Upper lobe of left lung (tissue), 6 donors: ENCODE measurements at places on chromosomes 11 and 22. TPM values are rescaled to one million over a fixed set of nuclear protein-coding genes. Genes with fewer than 3 reads are reported as not detected.
A peak's percentile ranks its signal among the peaks of the same experiment; 100 is the strongest.

DNA sequence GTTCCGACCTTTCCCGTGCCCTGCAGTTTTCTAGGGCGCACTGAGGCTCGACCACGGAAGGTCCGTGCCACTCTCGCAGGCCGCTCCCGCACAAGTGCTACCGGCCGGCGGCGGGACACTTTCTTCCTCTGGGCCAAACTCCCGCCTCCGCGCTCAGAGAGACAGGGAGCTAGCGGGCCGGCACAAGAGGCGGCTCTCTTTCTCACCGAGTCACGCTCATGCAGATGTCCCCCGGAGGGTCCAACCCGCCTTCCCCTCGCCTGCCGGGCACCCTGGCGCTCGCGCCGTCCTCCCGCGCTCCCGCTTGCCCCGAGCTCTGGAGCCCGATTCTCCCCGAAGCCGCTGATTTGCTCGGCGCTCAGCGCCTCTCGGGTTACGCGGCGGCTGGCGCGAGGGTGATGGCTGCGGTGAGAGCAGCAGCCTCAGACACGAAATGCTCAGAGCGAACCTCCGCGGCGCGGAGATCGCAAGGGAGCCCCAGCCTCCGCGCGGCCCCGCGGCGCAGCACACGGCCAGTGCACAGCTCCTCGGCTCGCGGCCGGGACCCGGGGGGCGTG is 1.0 kb downstream of the LMO1 start:
- peak; percentile 89 for DNase-seq

Gene DDIAS
- 5.0 TPM for total RNA-seq

DNA sequence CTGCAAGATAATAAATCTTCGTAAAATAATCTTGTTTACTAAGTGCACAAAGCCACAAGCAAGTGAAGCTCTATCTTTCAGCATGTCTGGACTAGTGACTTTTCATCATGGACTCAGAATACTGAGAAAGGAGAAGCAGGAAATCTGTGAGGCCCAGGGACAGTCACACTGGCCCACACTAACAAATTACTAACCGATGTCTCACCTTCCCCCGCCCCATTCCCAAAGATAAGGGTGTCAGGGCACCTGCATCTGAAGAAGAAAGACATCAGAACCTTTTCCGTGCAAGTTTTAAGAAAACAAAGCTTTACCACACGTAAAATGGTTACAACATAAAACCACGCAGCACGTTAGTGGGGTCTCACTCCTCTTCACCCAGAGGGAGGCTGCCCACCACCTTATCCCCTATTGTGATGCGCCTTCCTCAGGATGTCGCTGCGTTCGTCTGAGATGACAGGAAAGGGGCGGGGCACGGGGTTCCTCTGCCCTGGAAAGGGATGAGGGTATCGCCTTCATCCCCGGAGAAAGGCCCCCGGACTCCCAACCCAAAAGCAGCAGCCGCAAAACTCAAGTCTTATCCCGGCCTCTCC is 616 bp downstream of the BTBD10 start:
- DNase-seq, result no peak

Gene TNKS1BP1
- 322 TPM for total RNA-seq

DNA sequence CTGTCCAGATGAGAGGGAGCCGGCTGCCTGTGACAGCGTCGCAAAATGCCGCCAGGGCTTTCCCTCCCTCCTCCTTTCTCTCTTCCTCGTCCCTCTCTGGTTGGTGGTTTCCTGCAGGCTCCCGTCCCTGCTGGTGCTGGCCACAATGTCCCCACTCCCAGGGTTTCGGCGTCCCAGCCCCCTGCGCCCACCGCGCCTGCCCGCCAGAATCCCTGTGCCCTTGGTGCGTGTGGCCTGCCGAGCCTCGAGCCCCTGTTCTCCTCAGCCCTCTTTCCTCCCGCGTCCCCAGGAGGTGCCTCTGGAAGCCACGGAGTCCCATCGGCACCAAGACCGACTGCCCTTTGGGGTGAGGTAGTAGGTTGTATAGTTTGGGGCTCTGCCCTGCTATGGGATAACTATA is 37.9 kb upstream of the PPARA start:
- DNase-seq, result peak; percentile 83

- DNase-seq, result peak; percentile 38
Observed at GRCh38 chr11:128879817-128880216, 11.3 kb upstream of the KCNJ5 start.

Gene HEPN1
- total RNA-seq, result not detected

- no peak for DNase-seq
Observed at GRCh38 chr22:37260901-37261336, 16.9 kb upstream of the RAC2 start.

Gene SYT12
- 0.14 TPM for total RNA-seq

Gene SCGB1D2
- total RNA-seq, result not detected

GRCh38 chr11:34502949-34503348 is 10.6 kb downstream of the ELF5 start:
- no peak for DNase-seq

Gene CDON
- 13.7 TPM for total RNA-seq

GRCh38 chr11:77107950-77108349 is 5.3 kb downstream of the OMP start:
- no peak for DNase-seq

GRCh38 chr11:118338637-118339061 is 3.9 kb downstream of the CD3D start:
- DNase-seq, result peak; percentile 63

GRCh38 chr11:74316772-74317505 is 5.5 kb upstream of the P4HA3 start:
- no peak for DNase-seq

Gene LDHA
- 417 TPM for total RNA-seq

Gene SNX32
- total RNA-seq, result 0.69 TPM

Gene PKDREJ
- total RNA-seq, result not detected

- peak; percentile 85 for DNase-seq
Observed at GRCh38 chr11:628056-628455, 1.1 kb upstream of the SCT start.

- peak; percentile 63 for DNase-seq
Observed at GRCh38 chr22:48636746-48637145, 1190.9 kb downstream of the BRD1 start.

- DNase-seq, result no peak
Observed at GRCh38 chr11:86741839-86742805, 58.2 kb upstream of the PRSS23 start.

GRCh38 chr11:121131656-121132055 is 30.6 kb downstream of the TECTA start:
- DNase-seq, result no peak

- no peak for DNase-seq
Observed at GRCh38 chr22:40595497-40596234, 40.9 kb downstream of the MRTFA start.

DNA sequence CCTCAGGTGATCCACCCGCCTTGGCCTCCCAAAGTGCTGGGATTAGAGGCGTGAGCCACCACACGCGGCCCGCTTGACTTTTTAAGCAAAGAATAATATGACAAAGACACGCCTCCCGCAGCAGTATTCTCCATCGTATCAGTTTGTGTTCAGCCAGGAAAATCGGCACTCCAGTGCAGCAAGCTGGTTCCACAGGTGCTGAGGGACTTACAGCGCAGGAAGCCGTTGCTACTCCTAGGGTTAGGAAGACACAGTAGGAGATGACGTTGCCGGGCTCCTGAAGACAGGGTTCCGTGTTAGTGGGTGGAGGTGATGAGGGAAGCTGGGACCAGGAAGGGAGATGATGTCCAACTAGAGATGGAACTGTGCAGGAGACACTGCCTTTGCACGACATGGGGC is 65.8 kb upstream of the CECR2 start:
- no peak for DNase-seq

Gene KRTAP5-9
- total RNA-seq, result 0.24 TPM

Gene TTC36
- 9.4 TPM for total RNA-seq

GRCh38 chr11:122023614-122024250 is 92.3 kb downstream of the BLID start:
- DNase-seq, result no peak

GRCh38 chr11:14499178-14499559 is 442 bp downstream of the COPB1 start:
- DNase-seq, result no peak

DNA sequence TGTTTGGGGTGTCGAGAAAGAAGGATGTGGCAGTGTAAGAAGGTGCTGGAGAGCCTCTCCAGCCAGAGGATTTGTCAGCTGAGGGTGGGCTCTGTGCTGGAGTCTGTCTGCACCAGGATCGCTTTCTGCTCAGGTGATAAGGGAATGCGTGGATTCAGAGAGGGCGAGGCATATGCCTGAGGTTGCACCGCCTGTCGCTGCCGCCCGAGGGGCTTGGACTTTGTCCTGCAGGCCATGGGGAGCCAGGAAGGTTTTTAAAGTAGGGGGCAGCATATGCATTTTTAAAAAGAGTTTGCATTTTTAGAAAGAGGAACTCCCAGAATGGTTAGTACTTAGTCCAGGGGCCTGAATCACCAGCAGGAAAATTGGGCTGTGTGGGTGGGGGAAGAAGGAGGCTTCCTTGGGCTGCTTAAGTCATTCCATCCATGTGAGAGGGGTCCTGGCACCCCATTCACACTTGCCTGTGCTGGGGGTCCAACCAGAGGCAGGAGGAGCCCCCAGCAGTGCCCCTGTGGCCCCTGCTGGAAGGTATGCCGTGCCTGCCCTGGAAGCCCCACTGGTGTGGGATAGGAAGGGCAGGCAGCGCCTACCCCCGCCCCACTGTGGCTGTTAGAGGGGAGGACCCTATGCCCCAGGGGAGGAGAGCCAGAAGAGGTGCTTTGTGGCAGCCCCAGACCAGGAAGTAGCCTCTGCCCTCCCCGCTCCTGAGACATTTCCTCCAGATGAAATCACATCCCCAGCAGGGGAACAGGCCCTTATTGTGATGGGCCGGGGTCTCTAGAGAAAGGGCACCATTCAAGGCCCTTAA is 35.8 kb upstream of the MYRF start:
- DNase-seq, result peak; percentile 58

Gene MB
- total RNA-seq, result not detected

Gene C11orf21
- 11.5 TPM for total RNA-seq

DNA sequence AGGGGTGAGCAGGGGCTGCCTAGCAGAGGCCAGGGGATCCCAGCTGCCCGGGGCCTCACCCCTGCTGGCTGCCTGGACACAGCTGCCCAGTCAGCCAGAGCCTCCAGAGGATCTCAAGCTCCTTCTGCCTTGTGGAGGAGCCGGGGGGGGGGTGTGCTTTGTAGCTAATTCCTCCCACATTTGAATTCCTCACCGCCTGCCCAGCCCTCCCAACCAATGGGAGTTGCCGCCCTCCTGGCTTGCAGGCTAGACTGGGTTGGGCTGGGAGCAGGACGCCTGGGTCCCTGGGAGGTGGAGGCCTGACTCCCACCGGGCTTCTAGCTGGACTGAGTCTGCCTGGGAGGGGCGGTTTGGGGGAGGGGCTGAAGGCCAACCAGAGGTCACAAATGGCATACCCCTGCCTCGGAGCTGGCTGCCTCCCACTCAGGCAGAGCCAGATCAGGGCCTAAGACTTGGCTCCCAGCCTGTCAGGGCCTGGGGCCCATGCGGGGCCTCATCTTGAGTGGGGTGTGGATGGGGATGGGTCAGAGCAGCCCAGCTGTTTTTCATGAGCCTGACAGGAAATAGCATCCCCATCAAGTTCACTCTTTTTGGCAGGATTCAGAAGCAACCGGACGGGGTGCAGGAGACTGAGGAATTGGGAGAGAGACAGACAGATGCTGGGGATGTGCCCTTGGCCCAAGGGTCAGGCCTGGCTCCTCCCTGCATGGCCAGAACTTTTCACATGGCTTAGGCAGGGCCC is 29.2 kb upstream of the PDE2A start:
- DNase-seq, result no peak

- no peak for DNase-seq
Observed at GRCh38 chr22:37407856-37408255, 19.4 kb downstream of the ELFN2 start.

GRCh38 chr11:16793009-16793408 is 54.6 kb downstream of the C11orf58 start:
- no peak for DNase-seq

Gene GGTLC2
- 5.3 TPM for total RNA-seq

- no peak for DNase-seq
Observed at GRCh38 chr22:35578836-35579575, 38.1 kb downstream of the MB start.

Gene NCR3LG1
- 5.8 TPM for total RNA-seq

- peak; percentile 57 for DNase-seq
Observed at GRCh38 chr11:111730871-111731591, 35.2 kb downstream of the PPP2R1B start.

Gene ATM
- 70.0 TPM for total RNA-seq

- peak; percentile 78 for DNase-seq
Observed at GRCh38 chr11:6403539-6403938, 13.3 kb downstream of the SMPD1 start.

Gene APOBEC3A
- total RNA-seq, result 5.4 TPM

- no peak for DNase-seq
Observed at GRCh38 chr11:83175815-83176214, 17.7 kb upstream of the ANKRD42 start.

DNA sequence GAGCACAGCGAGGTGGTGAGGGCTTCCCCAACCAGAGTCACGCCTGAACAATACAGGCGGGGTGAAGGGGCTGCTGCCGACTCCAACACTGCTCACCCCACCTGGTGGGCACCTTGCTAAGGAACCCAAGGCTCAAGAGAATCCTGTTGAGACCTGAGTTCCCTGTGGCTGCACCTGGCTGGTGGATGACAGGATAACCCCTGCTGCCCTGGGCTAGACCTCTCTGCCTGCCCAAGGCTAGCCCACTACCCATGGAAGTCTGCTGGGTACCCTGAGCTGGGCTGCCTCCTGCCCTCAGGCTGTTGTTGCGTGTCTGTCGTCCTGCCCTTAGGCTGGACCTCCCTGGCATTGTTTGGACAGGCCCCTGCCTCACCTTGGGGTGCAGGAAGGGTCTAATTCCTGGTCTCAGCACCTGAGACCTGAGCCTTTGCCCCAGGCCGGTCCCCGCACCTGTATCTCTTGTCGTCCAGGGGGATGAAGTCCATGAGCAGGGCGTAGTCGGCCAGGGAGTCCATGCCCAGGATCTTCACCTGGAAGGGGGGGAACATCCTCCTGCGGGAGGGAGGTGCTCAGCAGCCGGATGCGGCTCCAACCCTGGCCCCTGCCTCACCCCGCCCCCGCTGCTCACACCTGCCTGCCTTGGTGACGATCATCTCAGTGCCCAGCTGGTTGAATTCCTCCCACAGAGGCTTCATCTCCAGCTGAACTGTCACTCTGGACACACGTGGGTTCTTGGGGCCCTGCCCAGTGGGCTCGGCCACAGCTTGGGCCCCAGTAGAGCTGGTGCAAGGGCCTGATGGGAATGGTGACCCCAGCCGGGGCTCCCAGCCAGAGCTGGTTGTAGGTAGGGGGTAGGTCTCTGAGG is 4.9 kb upstream of the NUDT8 start:
- no peak for DNase-seq
